Aorta (tissue), 5 donors: ENCODE measurements at places on chromosomes 16 and 17. TPM values are rescaled to one million over a fixed set of nuclear protein-coding genes. Genes with fewer than 3 reads are reported as not detected.

Gene RHBDF1
- 215 TPM for polyA plus RNA-seq

Gene OSGIN1
- polyA plus RNA-seq: 10.0 TPM

Gene SNAI3
- polyA plus RNA-seq: not detected

Gene MYH1
- 0.10 TPM for polyA plus RNA-seq

Gene FBXO39
- polyA plus RNA-seq: 0.26 TPM

Gene KRTAP3-2
- not detected for polyA plus RNA-seq

Gene DRC7
- polyA plus RNA-seq: not detected

Gene TBKBP1
- 9.3 TPM for polyA plus RNA-seq

Gene COQ9
- polyA plus RNA-seq: 28.9 TPM

Gene MPO
- polyA plus RNA-seq: 0.18 TPM

Gene NOD2
- polyA plus RNA-seq: 0.38 TPM

Gene GRAP
- polyA plus RNA-seq: 0.87 TPM

Gene ITGAX
- polyA plus RNA-seq: 0.79 TPM

Gene CNTNAP1
- polyA plus RNA-seq: 11.5 TPM

Gene DYNLL2
- 56.0 TPM for polyA plus RNA-seq

Gene FOXJ1
- not detected for polyA plus RNA-seq

Gene CCL7
- not detected for polyA plus RNA-seq

Gene HCFC1R1
- 299 TPM for polyA plus RNA-seq

Gene RPS15A
- 2,909 TPM for polyA plus RNA-seq

Gene PLXDC1
- 2.5 TPM for polyA plus RNA-seq

Gene SMIM36
- not detected for polyA plus RNA-seq

Gene ZNF423
- 3.1 TPM for polyA plus RNA-seq

Gene ZACN
- 3.0 TPM for polyA plus RNA-seq

Gene CTRL
- 3.5 TPM for polyA plus RNA-seq

Gene UMOD
- not detected for polyA plus RNA-seq

Gene KCNJ12
- polyA plus RNA-seq: not detected

Gene CDR2L
- 5.8 TPM for polyA plus RNA-seq

Gene EVPLL
- polyA plus RNA-seq: not detected

Gene CORO1A
- polyA plus RNA-seq: 48.2 TPM
